CD4-positive, alpha-beta T cell treated with Interferon alpha-2 for 1 hour (primary cell): ENCODE measurements at places on chromosomes 3 and 15.

DNA sequence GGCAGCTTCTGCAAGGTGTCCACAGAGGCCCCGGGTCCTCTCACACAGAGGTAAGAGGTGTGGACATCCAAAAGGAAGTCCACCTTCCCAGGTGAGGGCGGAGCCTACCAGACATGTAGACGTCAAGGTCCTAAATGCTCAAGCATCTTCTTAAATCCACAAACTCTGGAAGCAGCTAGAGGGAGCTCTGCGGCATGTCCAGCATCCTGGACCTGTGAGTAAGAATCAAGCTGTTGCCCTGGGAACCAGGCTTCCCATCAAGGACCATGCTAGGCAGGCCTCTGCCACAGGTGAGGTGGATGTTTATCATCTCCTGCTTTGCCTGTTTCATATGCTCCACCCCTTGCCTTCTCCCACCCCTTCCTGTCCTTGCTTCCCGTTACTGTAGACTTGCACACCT, 368.2 kb downstream of the GABRG3 start:
- no peak for DNase-seq

GRCh38 chr15:68186671-68187397, 18.3 kb downstream of the CALML4 start:
- no peak for DNase-seq

DNA sequence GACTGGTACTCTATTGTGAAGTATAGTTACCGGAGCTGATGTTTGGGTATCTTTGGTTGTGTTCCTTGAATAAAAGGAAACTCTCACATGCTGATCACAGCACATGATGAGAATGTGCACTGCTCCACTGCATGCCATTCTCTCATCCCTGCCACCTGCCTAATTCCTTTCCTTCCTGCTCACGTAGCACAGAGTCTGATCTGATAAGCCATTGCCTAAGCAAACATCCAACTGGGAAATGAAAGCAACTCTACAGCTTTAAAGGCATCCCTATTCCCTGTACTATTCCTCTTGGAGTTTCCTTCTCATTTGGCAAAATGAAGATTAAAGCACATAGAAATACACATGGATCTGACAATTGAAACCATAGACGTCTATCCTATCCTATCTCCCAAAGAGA, 359.8 kb downstream of the C3orf38 start:
- no peak for DNase-seq

GRCh38 chr3:25781758-25782594, 1.3 kb downstream of the NGLY1 start:
- no peak for DNase-seq

GRCh38 chr3:185711255-185711870, 113.5 kb downstream of the IGF2BP2 start:
- DNase-seq, result no peak

- no peak for DNase-seq
These were observed 524.2 kb upstream of the LMCD1 start for GRCh38 chr3:7977245-7978086.

- peak; percentile 24 for DNase-seq
These were observed 170.2 kb upstream of the UMPS start for GRCh38 chr3:124559846-124560574.

- DNase-seq, result peak; percentile 64
These were observed 7.4 kb downstream of the EDEM1 start for GRCh38 chr3:5194801-5195509.

DNA sequence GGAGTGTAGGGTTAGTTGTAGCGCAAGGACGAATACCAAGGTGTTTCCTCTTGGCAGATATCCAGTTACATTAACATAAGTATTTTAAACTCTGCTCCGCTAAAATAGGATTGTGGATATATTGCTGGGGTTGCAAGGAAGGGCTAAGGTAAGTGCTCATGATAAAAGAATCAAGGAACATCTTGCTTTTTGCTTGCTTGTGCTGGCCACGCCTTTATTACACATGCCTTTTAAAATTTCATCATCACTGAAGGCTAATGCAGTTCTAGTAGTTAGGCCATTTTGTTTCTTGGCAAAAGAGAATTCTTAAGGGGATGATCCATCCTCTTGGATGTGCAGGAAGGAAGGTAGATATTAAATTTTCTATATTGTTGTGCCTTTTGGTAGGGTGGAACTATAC, 415.6 kb upstream of the TPM1 start:
- DNase-seq, result no peak

DNA sequence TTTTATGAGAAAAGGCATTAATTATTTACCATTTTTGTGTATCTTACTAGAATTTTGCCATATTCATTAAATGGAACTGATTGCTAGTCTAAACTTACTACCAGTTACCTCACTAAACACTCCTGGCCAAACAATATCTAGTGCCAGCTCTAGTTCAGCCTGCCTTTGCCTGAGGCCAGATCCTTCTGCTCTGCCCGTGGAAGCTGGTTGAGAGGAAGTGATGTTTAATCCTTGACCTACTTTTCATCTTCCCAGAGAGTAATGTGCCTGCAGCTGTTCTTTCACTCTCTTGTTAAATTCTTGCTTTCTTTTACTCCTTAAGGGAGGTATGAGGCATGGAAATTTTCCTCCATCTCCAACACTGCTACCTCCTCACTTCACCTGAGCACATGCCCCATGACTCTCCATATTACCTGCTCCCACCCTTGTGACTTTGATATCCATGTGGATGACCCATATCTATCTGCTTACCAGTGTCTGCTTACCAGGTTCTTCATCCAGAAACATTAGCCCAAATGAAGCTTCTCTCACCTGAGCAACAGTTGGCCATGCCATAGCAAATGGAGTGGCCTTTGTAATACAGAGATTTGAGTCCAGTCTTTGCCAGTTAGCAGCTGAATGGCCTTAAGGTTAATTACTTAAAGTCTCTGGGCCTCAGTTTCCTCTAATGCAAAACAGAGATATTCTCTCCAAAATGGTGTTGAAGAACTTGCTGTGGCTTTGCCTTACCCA, 53.4 kb downstream of the UBE2E1 start:
- DNase-seq, result no peak
